CD4-positive, alpha-beta T cell treated with Interleukin-17A for 4 hours (primary cell): ENCODE measurements at places on chromosomes 11 and 22.

GRCh38 chr22:27681037-27681436 lies 120.5 kb downstream of the MN1 start:
- DNase-seq, result no peak

- DNase-seq, result no peak
Measured at GRCh38 chr11:6608726-6609501, 3.1 kb downstream of the TAF10 start.

- DNase-seq, result no peak
Measured at GRCh38 chr11:76567261-76567660, 103.3 kb downstream of the LRRC32 start.

- DNase-seq, result no peak
Measured at GRCh38 chr11:22807855-22808570, 21.6 kb downstream of the SVIP start.

GRCh38 chr11:117657794-117658193 lies 139.2 kb downstream of the DSCAML1 start:
- DNase-seq, result no peak

- DNase-seq, result no peak
Measured at GRCh38 chr11:12185914-12186313, 75.5 kb downstream of the MICAL2 start.

GRCh38 chr11:19790831-19791552 lies 78.4 kb downstream of the NAV2 start:
- DNase-seq, result no peak

GRCh38 chr11:113045146-113045545 lies 83.9 kb downstream of the NCAM1 start:
- DNase-seq, result no peak

- DNase-seq, result no peak
Measured at GRCh38 chr11:60782393-60783140, 2.6 kb upstream of the MS4A10 start.

DNA sequence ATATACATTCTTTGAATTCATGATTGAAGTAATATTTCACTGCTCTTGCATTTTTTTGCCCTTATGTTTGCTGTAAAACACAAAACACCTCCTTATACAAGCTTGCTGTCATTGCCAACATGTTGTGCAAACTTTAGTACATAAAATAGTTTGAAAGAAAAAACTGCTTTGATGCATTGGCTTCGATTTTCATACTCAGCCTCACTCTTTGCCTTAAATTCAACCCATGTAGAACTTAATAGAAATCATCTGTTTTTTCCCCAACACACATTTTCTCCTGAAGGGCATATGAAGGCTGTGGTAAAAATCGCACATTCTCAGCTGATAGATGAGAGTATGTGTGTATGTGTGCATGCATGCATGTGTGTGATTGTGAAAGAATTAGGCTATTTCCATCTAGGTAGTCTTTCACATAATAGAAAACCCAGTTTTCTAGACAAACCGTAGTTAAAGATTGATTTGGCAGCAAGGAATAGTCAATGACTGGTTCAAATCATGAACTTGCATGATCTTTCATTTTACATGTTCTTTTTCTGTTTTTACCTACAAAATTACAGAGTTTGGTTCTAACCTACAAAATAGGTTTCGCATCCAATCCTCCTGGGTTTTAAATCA lies 72.8 kb upstream of the MTMR2 start:
- no peak for DNase-seq

GRCh38 chr22:22836635-22837034 lies 51.0 kb upstream of the IGLL5 start:
- DNase-seq, result no peak

DNA sequence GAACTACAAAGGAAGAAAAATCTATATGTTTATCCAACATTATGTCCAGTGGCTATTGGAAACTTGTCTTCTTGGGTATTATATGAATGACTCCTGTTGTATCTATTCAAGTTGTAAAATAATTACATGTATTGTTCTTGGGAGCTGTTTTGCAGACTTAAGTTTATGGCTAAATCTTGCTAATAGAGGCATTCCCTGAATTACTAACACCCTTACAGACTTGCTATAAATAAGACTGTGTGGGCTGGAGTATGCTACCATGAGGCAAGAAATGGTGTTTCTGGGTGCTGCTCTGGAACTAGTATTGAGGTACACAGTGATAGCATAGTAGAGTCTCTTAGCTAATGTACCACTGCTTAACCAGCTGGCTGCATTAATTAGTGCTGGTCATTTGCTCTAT lies 155.1 kb downstream of the HIPK3 start:
- no peak for DNase-seq

DNA sequence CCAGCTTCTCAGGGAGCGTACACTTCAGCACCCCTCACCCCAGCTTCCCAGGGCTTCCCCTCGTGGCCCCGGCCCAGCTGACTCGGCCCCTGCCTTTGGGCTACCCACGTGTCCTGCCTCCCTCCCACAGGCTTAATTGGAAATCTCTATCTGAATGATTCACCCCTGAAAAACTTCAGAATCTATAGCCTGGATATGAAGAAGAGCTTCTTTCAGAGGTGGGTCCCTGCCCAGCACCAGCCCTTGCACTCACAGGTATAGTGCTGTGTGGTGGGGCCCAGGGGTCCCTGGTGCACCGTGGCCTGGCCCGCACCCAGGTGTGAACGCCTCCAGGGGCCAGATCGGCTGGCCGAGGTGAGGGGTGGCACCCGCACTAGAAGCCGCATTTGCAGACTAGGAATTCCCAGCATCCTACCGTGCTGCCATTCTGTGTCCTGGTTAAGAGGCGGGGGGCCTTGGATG lies 38.4 kb downstream of the B3GAT1 start:
- no peak for DNase-seq

- no peak for DNase-seq
Measured at GRCh38 chr11:11467312-11467711, 114.3 kb upstream of the CSNK2A3 start.

DNA sequence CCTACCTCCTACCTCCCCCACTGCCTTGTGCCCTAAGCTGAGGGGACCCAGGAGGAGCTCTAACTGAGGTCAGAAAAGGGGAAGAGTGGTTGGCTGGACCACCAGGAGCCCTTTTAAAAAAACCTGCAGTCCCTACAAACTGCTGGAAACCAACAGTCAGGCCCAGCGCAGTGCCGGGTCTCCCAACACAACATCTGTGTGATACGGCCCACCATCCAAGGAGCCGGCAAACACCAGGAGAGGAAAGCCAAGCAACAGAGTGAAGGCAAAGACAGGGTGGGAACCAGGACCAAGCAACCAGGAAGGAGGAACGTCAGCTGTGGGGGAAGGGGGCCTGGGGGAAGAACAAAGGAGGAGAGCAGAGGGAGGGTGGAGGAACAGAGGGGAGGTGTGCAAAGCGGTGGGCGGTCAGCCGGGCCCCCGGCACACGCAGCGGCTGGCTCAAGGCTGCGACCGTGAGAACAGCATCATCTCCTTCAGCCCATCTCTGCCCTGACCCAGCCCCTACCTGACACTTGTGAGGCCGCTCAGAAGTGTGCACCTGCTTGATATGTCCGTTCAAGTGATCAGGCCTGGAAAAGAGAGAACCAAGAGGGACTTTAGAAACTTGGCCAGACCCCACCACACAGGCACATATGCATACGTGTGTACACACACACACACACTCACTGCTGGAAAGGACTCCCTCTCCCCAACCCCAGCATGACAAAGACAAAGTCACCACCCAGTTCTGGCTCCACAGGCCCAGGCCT lies 3.6 kb downstream of the PATZ1 start:
- DNase-seq, result no peak

- DNase-seq, result no peak
Measured at GRCh38 chr11:127247261-127247851, 246.8 kb upstream of the KIRREL3 start.

DNA sequence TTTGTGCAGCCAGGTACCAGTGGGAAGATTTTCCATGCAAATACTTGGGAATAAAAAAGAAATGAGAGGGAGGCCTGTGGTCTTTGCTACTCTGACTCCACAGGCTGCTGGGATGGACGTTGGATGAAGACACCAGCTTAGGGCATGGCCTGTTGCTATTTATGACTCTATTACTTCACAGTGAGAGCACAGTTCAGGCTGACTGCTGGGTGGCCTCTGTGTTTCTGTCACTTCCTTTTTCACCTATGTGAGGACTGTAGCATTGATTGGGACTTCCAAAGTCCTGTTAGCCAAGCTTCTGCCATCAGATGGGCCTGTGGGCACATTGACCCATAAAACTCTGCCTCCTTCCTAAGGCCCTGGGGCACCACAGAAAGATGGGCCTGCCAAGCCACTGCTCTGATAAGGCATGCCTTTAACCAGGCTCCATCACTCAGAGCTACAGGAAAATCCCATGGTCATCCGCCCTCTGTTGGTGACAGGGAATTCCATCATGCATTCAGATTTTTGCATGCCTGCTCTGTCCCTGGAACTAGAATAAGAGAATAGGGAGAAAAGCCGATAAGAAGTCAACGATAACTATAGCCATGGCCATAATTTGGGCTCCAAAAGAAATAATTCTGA lies 64.6 kb downstream of the KCNJ1 start:
- no peak for DNase-seq

DNA sequence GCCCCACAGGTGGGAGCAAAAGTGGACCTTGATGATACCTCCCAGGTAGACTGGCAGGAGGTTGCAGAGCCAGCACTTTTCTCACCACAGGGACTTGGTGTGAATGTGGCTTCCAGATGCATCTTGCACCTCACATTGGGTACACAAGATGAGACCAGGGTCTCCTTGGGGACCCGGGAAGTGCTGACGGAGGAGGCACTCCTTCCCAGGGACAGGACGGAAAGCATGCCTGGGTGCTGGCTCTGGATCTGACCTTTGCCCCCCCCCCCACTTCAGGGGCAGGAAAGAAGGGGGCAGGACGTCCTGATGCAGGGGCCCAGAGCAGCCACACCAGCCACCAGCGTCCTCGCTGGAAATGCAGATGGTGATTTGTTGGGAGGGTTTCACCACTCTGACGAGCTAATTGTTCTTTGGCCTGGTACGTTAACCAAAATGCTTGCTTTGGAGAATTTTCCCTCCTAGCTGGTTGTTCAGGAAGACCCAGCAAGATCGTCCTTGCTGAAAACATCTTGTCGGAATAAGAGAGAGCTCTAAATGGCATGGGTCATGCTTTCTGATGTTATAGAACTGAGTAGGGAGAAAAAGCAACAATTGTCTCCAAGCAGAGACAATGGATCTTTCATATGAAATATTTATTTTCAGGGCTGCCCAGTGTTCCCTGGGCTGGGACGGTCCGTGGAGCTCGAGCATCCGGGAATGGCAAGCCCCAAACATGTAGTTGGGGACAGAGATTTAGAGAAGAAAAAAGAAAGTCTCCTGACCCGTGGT lies 74.4 kb upstream of the PPARA start:
- DNase-seq, result no peak

GRCh38 chr22:32407312-32407711 lies 4.7 kb downstream of the RTCB start:
- no peak for DNase-seq

DNA sequence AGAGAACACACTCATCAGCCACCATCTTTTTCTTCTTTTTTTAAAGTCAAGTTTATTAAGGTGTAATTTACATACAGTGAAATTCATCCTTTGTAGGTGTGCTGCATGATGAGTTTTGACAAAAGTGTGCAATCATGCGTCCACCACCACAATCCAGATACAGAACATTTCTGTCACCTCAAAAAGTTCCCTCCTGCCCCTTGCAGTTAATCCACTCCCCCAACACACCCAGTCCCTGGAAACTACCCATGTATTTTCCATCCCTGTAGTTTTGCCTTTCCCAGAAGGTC lies 126.7 kb downstream of the HIPK3 start:
- no peak for DNase-seq

- peak; percentile 47 for DNase-seq
Measured at GRCh38 chr22:36860821-36861659, at the start of gene NCF4. Gene NCF4, plus strand, starts transcription at chr22:36861006. Its CDS starts 166 bp downstream, at chr22:36861172.

DNA sequence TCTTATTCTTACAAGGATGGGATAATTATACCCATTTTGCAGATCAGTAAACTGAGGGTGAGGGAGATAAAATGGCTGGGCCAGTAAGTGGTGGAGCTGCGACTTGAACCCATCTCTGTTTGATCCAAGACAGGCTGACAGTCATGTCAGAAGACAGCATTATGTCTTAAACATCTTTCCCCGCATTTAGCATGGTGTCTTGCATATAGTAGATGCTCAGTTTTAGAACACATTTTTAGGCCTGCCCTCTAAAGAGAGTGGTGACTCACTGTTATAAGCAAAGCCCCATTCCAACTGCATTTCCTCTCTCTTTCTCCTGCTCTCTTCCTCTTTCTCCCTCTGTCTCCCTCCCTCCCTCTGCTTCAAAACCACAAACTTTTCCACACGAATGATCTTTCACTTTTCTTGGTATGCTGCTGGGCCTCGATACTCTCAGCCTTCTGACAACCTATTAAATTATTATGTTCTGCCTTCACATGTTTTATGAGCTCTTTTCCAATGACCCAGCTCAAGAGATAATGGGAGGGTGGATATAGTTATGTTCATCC lies 25.2 kb downstream of the CWC15 start:
- DNase-seq, result no peak

- peak; percentile 57 for DNase-seq
Measured at GRCh38 chr11:95337175-95337957, 106.4 kb upstream of the SESN3 start.

GRCh38 chr11:87072787-87073186 lies 35.1 kb downstream of the TMEM135 start:
- no peak for DNase-seq

GRCh38 chr11:102868339-102868738 lies 6.4 kb downstream of the MMP12 start:
- no peak for DNase-seq

DNA sequence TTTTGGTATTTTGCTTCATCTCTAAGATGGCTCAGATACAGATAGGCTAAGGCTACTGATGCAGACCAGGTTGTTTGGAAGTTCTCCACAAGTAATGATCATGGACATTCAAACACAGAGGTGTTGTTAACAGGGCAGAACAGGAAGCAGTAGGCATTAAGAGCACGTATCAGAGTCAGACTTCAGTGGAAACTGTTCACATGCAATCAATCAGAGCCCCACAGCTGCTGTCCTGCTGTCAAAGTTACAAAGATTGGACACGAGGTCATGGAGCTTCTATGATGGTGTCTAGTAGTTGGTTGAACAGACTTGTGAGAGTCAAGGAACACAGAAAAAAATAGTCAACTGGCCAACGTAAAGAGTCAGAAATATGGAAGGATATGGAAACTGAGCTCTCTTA lies 19.8 kb downstream of the OR10D3 start:
- DNase-seq, result no peak

DNA sequence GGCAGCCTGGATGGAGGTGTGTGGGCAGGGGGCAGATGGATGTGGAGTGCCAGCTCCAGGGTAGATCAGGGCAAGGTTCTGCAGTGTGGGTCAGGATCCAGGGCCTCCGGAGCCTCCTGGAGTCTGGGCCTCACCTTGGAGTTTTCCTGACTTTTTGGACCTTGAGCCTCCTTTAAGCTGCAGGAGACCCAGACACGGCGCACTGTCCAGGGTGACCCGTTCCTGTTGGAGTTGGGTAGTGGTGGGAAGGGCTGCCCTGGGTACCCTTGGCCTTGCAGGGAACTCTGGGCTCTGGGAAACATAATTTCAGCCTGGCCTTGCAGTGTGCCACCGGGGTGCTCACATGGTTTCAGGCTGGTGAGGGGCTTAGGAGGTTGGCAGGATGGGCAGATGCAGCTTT lies 17.0 kb downstream of the MGAT3 start:
- DNase-seq, result no peak
